ENCODE measurements at places on chromosomes 6 and 20.

- no peak for DNase-seq
Measured at GRCh38 chr20:43178080-43178479, 11.6 kb downstream of the PTPRT start.

DNA sequence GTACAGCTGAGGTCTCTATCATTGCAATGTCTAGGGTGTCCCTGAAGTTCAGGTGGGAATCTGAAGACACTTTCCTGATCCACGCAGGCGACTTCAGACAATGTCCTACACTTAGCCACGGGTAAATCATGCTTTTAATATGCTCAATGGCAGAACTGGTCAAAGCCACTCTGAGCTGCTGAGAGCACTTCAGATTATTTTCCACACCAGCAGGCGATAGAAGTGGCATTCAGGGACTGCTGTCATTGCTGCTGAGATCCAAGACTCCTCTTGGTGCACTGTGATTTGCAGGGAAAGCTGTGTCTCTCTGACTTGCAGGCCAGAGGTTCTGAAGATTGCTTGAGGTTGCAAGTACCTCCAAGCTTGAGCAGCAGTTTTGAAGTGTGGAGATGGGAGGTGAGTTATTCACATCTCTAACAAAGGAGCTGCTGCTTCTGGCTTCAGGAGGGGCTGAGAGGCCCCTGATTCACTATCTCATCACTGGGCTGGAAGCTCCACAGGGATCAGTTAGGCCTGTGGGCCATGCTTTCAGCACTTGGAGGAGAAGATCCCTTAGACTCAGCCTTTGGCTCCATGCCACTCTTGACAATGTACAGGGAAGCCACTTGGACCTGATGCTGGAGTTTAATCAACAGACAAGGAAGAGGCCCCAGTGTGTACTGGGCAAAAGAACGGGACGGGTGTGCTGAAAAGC, 2.9 kb upstream of the SSTR4 start:
- DNase-seq = no peak

DNA sequence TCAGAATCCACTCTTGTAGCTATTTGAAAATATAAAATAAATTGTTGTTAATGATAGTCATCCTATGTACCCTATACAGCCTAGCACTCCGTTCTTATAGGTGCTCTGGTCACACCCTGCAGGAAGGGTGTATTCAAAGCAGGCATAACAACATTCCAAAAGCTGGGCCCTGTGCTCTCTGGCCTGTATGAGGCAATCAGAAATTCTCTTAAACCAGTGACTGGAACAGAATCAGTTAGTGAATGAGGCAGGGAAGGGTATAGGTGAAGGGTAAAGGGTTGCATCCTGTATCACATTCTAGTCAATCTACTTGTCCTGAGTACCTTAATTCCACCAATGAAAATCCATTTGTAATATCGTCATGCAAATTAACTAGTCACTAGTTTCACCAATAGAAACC, 154.5 kb upstream of the ZNF217 start:
- DNase-seq = no peak

GRCh38 chr20:37721751-37722150, 27.9 kb downstream of the CTNNBL1 start:
- no peak for DNase-seq

GRCh38 chr20:8490076-8490830, 358.2 kb downstream of the PLCB1 start:
- DNase-seq = no peak

- no peak for DNase-seq
Measured at GRCh38 chr6:41719436-41720261, 15.8 kb downstream of the TFEB start.

DNA sequence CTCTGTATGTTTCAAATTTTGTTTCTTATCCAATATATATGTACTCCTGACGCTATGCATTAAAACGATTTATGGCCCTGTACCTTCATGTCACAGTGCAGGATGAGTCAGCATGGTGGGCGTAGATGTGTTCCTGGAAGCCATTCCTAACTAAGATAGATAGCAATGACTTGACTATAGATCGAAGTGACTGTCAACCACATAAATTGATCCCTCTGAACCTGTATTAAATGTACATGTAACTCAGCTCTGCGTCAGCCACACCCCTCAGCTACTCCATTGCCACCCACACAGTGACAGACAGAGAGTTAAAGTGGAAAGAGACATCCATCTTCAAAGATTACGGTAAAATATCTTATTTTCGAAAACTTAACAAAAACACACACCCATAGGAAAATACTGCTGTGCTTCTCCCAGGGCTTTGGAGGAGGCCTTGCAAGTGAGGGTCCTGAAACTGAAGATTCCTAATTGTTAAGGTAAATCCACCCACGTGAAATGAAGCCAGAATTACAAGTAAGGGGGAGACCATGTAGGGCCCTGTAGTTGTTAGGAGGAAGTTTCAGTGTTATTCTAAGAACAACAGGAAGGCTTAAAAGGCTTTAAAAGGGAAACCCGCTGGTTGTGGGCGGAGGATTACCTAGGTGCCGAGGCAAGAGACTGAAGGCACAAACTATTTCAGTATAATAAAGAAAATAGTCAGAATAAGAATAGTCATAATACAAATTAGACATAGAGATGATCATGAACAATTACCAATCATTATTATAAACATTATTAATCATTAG, 10.3 kb upstream of the RAD21L1 start:
- DNase-seq = no peak

DNA sequence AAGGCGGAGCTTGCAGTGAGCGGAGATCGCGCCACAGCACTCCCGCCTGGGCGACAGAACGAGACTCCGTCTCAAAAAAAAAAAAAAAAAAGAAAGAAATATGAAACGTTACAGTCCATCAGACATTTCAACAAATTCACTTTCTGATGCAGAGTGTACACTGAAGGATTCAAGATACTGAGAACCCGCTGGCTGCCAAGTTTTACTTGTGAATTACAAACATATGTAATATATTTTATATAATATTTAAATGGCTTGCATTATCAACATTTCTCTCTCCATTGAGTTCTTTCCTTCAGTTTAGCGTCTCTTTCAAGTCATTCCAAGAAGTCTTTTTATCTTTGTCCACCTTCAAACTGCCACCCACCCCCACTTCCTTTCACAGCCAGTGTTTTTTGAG, 240.9 kb upstream of the RNF217 start:
- DNase-seq = no peak

GRCh38 chr6:44341095-44341890, 1.2 kb upstream of the SPATS1 start:
- DNase-seq = no peak

GRCh38 chr20:63737945-63738686, 1.5 kb upstream of the SLC2A4RG start:
- no peak for DNase-seq

- DNase-seq = peak; percentile 80
Measured at GRCh38 chr20:25247956-25248785, at the start of gene PYGB. TSS of gene PYGB (plus strand) at chr20:25248085. CDS start at chr20:25248179, 94 bp downstream.

- no peak for DNase-seq
Measured at GRCh38 chr6:90863043-90863442, 276.2 kb upstream of the MAP3K7 start.

DNA sequence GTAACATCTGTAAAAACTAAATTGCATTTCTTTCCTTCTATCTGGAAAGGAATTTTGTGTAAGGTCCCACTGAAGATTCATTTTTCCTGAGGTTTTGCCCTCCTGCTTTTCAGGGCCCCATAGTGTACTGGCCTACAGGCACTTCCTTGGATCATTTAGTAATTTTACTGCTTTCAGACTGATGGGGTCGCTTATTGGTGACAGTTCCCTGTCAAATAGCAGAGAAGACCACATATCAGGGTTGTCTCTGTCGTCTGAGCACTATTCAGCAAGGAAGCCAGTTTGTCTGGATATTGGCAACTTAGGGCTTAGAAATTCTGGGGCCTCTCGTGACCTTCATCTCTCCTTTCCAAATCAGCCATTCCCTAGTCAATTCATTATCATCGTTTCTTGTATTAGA, 3.5 kb downstream of the GRM1 start:
- DNase-seq = no peak

DNA sequence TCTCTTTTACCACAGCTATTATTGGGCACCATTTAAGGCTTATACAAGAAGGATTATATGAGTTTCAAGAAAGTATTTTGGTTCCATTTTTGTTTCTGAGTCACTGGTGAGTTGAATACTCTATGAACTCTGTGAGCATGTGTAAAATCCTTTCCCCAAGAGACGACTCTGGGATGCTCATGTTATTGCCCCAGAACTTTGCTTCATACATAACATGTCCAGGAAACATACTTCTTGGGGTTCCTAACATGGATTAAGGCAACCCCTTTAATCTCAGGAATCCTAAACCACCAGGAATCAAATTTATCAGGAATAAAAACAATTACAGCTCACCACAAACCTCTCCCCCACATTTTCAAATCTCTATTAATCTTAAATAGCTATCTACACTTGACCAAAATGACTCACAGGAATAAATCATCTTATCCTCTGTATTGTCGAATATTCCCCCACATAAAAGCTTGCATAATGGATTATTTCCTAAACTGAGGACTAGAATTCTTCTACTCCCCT, 117.5 kb upstream of the COL21A1 start:
- DNase-seq = peak; percentile 84

DNA sequence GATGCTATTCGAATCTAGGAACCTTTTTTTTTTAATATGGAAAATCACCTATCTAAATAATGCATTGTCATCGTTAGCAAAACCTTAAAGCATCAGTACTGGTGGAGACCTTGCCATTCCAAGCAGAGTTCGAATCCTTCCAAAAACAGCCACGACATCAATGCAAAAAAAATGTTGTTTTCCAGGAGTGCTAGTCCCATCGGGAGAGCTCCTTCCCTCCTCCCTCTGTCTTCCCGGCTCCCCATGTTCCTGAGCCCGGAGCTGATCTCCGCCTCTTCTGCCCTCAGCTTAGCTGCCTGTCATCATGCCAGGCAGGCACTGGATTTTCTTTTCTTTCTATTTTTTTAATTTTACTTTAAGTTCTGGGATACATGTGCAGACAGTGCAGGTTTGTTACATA, 153.6 kb upstream of the QKI start:
- DNase-seq = no peak

DNA sequence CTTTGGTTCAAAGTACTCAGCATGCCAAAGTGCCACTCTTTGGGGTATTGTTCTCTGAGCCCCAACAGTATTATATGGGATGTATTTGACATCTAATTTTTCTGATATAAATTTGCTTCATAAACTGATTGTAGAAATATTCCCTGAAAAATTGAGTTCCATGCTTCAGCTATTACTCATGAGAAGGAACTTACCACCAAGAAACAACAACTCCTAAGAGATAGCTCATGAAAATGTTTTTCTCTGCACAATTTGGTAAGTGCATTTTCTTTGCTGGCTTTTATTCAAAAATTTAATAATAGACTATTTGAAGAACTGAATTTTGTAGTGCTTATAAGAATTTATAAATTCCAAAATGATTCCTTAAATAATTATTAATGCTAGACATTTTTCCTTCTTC, 12.8 kb upstream of the TPD52L1 start:
- peak; percentile 49 for DNase-seq

All from HFFc6 (cell line).